Daoy (cell line): ENCODE measurements at places on chromosomes 1 and 21. TPM values are rescaled to one million over a fixed set of nuclear protein-coding genes. Genes with fewer than 3 reads are reported as not detected.
A peak's percentile ranks its signal among the peaks of the same experiment; 100 is the strongest.

DNA sequence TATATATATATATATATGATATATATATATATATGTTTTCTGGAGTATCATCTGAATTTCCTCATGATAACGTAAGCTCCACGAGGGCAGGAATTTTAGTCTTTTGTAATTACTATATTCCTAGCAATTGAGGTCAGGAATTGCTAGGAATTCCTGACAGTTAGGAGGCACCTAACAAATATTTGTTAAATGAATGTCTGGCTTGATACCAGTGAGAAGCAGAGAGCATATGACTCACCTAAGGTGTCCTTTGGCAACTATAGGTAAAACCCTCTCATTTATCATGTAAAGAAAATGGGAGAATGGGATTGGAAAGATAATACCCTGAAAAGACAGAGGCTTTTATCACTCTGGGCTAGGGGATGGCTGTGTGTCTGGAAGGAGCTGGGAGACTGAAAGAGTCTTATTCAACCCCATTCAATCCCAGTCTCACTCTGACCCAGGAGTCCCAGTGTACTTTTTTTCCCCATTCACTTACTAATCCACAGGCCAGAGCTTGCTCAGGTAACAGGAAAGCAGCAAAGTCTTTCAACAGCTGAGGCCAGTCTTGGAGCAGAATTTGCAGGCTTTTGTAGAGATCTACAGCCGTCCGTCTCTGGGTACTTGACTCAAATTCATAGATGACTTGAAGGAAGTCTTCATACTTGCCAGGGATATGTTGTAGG is 71.2 kb downstream of the DAP3 start:
- DNase-seq: no peak

The IRF6 gene
- not detected in 2 replicates for total RNA-seq

The OXCT2 gene
- total RNA-seq: 2.9 and 3.8 TPM in 2 replicates

The TSPEAR gene
- total RNA-seq: not detected in 2 replicates

The CRNN gene
- total RNA-seq: not detected in 2 replicates

- DNase-seq: peak; percentile 49
These were observed 60.8 kb upstream of the PGD start for GRCh38 chr1:10338047-10338446.

The SH2D1B gene
- 0.06 and 1.1 TPM in 2 replicates for total RNA-seq

GRCh38 chr1:229716704-229717103 is 90.7 kb downstream of the URB2 start:
- DNase-seq: no peak

The CA6 gene
- not detected in 2 replicates for total RNA-seq

GRCh38 chr1:246730839-246731238 is 6.6 kb downstream of the SCCPDH start:
- DNase-seq: no peak

The CLCA4 gene
- not detected in 2 replicates for total RNA-seq

DNA sequence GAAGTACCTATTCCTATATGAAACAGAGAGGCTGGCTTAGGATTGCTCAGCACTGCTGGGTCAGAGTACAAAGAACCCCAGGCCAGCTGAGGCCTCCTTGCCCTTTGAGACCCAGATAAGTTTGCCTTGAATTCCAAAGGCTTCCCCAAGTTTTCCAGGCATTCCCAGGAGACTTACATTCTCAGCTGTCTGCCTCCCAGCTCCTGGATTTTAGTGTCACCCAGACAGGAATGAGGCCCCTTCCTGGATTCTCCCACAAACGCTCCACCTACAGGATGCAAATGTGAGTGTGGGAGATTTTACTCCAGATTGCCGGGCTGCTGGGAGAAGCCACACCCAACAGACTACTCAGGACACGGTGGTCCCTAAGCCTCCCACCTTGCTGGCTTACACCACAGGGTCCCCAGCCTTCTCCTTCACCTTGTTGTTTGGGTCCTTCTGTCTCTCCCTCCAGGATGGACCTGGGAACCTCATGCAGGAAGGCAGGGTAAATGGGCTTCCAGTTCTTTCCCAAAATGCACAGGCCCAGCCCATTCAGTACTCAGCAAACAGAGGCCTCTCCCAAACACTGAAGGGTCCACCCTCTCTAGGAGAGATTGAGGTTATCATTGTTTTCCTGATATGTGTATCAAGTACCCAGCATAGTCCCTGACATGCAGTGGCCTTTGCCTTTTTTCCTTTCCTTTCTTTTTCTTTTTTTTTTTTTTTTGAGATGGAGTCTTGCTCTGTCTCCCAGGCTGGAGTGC is 10.6 kb downstream of the RHBG start:
- peak; percentile 53 for DNase-seq

The CFHR5 gene
- not detected in 2 replicates for total RNA-seq

- no peak for DNase-seq
These were observed 7.5 kb downstream of the CCDC27 start for GRCh38 chr1:3759796-3760195.

The LHX8 gene
- total RNA-seq: 0.46 TPM in 1 of 2 replicates, not detected in the other

The CCDC27 gene
- not detected in 2 replicates for total RNA-seq

The HSF2BP gene
- total RNA-seq: 2.7 and 3.5 TPM in 2 replicates

The YY1AP1 gene
- total RNA-seq: 23.9 and 27.5 TPM in 2 replicates

The TEX38 gene
- total RNA-seq: not detected in 2 replicates

DNA sequence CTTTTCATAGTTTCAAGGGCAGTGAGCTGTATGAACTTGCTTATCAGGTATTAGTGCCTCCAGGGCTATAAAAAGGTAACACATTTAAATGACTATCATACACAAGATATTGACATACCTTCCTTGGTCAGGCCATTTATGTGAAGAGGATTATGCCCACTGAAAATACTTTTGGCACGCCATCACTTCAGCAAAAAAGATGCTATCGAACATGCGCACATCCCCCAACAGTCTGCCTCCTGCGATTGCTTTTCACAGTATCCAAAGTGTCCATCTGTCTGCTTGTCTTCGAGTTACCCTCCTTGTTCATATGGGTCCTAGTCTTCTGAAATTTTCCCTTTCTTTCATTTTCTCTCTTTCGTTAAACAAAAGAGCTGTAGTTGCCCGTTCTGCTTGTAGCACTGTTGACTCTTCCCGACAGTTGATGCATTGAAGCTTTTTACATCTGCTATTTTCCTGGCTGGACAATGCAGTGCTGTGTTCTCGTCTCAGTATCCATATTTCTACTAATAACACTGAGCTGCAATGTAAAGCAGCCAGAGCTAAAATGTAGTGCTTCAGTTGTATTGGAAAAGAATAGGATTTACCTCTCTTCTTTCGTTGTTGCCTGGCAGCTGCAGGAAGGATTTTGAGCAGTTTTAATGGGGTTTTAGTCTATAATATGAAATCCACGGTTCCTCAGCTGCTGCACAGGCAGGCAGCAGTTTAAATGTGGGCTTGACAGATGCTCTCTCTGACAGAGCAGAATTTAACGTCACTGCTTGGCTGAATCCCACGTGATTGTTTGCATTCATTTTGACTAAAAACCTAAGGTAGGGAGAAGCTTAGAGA is at the start of gene B3GALT2:
Gene B3GALT2 (minus strand): TSS at position 713 of the 831 bp plus-strand sequence. CDS start 5,051 bp downstream, outside the sequence.
- no peak for DNase-seq

GRCh38 chr1:119745034-119745433 is 23.7 kb downstream of the HMGCS2 start:
- no peak for DNase-seq

DNA sequence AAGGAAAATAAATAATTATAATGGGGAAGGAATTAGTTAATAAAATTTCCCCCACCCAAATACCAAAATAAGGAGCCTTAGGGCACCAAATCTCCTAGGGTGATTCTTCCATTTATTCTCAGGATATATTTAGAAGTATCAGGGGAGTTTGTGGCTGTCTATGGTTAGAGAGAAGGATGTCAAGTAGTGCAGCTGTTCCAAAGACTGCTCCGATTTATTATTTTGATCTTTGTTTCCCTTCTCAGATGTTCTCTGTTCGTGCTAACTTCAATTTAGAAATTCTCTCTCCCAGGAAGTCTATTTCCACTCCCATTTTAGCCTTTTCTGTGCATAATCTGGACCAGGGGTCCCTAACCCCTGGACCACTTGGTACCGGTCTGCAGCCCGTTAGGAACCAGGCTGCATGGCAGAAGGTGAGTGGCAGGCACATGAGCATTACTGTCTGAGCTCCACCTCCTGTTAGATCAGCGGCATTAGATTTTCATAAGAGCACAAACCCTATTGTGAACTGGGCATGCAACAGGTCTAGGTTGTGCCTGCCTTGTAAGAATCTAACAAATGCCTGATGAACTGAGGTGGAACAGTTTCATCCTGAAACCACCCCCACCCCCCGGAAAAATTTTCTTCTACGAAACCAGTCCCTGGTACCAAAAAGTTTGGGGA is 9.3 kb upstream of the MAST2 start:
- DNase-seq: no peak

- DNase-seq: no peak
These were observed 72.2 kb downstream of the PHTF1 start for GRCh38 chr1:113686891-113687618.

- DNase-seq: peak; percentile 84
These were observed 54.9 kb downstream of the WDR64 start for GRCh38 chr1:241706967-241707366.

The OR2L13 gene
- total RNA-seq: 0.06 TPM in 1 of 2 replicates, not detected in the other

GRCh38 chr1:1348420-1349255 is 580 bp downstream of the DVL1 start:
- DNase-seq: peak; percentile 54

GRCh38 chr1:54887665-54888071 is 673 bp upstream of the DHCR24 start:
- peak; percentile 25 for DNase-seq

DNA sequence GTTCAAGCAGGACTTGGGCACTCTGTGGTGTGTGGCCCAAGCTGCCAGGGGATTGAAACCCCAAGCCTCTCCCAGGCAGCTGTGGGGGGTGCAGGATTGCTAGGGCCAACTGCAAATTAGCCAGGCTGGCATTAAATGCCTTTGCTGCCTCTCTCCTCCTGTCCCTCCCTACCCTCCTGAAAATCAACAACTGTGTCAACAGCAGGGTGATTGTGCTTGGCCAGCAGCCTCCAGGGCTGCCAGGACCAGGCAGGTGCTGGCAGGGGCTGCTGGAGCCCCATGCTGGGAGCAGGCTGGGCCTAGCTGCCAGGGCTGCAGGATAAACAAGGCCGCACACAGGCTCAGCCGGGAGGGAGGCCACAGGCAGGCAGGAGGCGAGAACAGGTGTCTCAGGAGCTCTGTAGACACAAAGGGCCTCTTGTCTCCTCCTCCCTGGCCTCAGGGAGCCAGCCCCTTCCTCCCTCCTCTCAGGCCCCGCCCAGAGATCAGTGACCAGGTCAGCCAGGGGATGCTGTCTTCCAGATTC is 11.4 kb downstream of the SOX13 start:
- DNase-seq: no peak
